ENCODE measurements at places on chromosomes 5 and 9.

- H3K27ac ChIP-seq: no peak overlapping the region
- no peak for DNase-seq
- peaks cover 38% of the 10 kb centered on the region for H3K4me1 ChIP-seq
- no peak overlapping the region for H3K4me3 ChIP-seq
- no peaks in the 10 kb centered on the region for H3K36me3 ChIP-seq
These were observed 48.0 kb downstream of the FGF1 start for GRCh38 chr5:142637871-142638270.

- H3K4me3 ChIP-seq: no peak overlapping the region
- H3K27ac ChIP-seq: no peak overlapping the region
- peaks cover 47% of the 10 kb centered on the region for H3K27me3 ChIP-seq
- no peak for DNase-seq
- no peaks in the 10 kb centered on the region for H3K36me3 ChIP-seq
These were observed 3.5 kb downstream of the IFNA2 start for GRCh38 chr9:21381448-21382339.

- H3K36me3 ChIP-seq: no peaks in the 10 kb centered on the region
- H3K27ac ChIP-seq: no peak overlapping the region
- no peaks in the 10 kb centered on the region for H3K27me3 ChIP-seq
- no peak overlapping the region for H3K4me3 ChIP-seq
- no peak for DNase-seq
- peaks cover 13% of the 10 kb centered on the region for H3K4me1 ChIP-seq
These were observed 136.5 kb downstream of the EFNA5 start for GRCh38 chr5:107533910-107534876.

- H3K27ac ChIP-seq: peak overlapping the region; percentile 29
- H3K4me1 ChIP-seq: peaks cover 16% of the 10 kb centered on the region
- H3K4me3 ChIP-seq: peak overlapping the region; percentile 2
- H3K27me3 ChIP-seq: no peaks in the 10 kb centered on the region
- no peak for DNase-seq
These were observed 200.2 kb downstream of the PLK2 start for GRCh38 chr5:58259685-58260152.

GRCh38 chr9:132241483-132241839 lies 79.6 kb downstream of the NTNG2 start:
- H3K36me3 ChIP-seq: no peaks in the 10 kb centered on the region
- DNase-seq: no peak
- H3K4me3 ChIP-seq: peak overlapping the region; percentile 77
- peaks cover 14% of the 10 kb centered on the region for H3K27me3 ChIP-seq

GRCh38 chr5:66904189-66904588 lies 292.4 kb downstream of the CD180 start:
- H3K4me3 ChIP-seq: no peak overlapping the region
- H3K27ac ChIP-seq: no peak overlapping the region
- H3K4me1 ChIP-seq: peaks cover 10% of the 10 kb centered on the region
- no peaks in the 10 kb centered on the region for H3K36me3 ChIP-seq
- no peaks in the 10 kb centered on the region for H3K27me3 ChIP-seq

DNA sequence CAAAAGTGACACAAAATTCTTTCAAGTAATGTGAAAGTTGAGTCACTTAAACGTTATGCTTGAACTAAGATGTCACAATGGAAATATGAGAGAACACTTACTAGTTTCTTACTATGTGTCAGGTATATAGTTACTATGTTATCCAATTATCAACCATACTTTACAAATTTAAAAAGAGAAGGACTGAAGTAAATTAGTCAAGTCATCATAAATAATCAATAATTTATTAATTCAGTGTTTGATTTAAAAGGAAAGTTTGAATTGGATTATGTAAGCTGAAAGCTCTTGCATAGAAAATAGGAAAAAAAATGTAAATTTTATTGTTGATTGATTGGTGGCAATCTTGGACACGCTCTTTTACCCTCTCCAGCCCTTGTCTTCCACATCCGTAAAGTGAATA lies 76.3 kb downstream of the GABRA1 start:
- H3K27me3 ChIP-seq: no peaks in the 10 kb centered on the region
- H3K36me3 ChIP-seq: no peaks in the 10 kb centered on the region
- no peaks in the 10 kb centered on the region for H3K4me1 ChIP-seq
- H3K27ac ChIP-seq: no peak overlapping the region

DNA sequence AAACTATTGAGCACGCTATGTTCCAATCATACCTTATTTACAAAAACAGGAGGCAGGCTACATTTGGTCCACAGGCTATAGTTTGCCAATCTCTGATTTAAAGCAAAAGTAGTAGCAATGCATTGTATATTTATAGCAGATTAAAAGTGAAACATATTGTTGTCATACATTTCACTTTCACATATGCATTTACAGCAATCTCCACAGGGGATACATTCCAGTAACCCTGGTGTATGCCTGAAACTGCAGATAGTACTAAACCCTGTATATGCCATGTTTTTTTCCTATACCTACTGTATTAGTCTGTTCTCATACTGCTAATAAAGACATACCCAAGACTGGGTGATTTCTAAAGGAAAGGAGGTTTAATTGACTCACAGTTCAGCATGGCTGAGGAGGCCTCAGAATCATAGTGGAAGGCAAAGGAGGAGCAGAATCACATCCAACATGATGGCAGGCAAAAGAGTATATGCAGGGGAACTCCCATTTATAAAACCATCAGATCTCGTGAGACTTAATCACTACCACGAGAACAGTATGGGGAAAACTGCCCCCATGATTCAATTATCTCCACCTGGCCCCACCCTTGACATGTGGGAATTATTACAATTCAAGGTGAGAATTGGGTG lies 5.9 kb upstream of the CSF1R start:
- no peak overlapping the region for H3K4me3 ChIP-seq
- no peak for DNase-seq
- H3K27ac ChIP-seq: no peak overlapping the region
- H3K36me3 ChIP-seq: peaks cover 5% of the 10 kb centered on the region
- no peaks in the 10 kb centered on the region for H3K4me1 ChIP-seq

DNA sequence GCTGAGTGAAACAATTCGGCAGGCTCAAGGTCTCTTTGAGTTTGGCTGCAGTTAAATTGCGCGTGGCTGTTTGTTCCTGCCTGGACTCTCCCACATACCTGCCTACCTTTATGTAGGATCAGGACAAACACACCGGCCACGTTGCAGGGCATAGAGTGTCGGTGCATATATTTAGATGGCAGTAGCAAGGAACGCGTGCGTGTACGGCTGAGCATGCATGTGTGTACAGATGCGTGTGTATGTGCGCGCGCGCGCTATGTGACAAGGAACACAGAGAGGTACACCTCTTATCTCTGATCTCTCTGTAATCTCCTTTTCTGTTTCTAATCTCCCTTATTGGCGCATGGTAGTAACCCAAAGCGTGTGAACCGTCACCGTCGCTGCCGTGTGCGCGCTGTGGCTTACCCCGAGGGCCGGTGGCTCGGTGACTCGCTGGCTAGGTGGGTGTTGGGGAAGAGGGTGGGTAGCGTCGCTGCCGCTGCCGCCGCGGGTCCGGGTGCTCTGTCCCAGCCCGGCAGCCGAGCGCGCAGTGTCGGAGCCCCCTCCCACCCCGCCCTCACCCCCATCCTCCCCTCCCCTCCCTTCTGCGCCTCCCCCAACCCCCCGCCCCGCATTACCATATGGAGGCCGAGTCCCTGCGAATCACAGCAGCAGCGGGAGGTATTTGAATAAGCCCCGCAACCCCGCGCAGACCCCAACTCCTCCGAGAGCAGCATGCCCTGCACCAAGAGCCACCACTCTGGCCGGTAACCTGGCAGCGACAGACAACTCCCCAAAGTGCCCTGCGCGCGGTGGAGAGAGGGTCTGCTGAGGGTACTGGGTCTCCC lies 204.8 kb downstream of the MEF2C start:
- peaks cover 25% of the 10 kb centered on the region for H3K4me1 ChIP-seq
- peaks cover 79% of the 10 kb centered on the region for H3K27me3 ChIP-seq
- H3K4me3 ChIP-seq: peak overlapping the region; percentile 35

GRCh38 chr5:63135291-63135690 lies 556.7 kb downstream of the LRRC70 start:
- H3K27me3 ChIP-seq: peaks cover 7% of the 10 kb centered on the region
- no peak for DNase-seq
- no peak overlapping the region for H3K27ac ChIP-seq
- H3K36me3 ChIP-seq: no peaks in the 10 kb centered on the region

DNA sequence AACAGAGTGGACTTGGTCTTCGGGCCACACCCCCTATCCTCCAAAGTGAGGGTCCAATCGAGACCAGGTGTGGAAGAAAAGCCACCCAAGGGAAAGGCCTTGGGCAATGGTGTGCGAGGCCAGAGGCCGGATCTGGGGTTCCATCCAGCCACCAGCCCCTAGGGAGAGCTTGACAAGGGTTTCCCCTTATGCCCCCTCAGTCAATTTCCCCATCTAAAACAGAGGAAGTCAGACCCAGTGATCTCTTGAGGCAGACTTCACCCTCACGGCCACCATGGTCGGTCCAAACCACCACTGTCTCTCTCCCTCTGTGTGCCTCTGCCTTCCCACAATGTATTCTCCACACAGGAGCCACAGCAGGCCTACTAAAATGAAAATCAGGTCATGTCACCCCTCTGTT lies 82.9 kb downstream of the C5orf15 start:
- DNase-seq: peak; percentile 46
- H3K4me3 ChIP-seq: no peak overlapping the region
- H3K4me1 ChIP-seq: peaks cover 25% of the 10 kb centered on the region
- H3K27ac ChIP-seq: no peak overlapping the region

- DNase-seq: no peak
- H3K36me3 ChIP-seq: no peaks in the 10 kb centered on the region
- H3K4me3 ChIP-seq: no peak overlapping the region
- no peak overlapping the region for H3K27ac ChIP-seq
- H3K27me3 ChIP-seq: no peaks in the 10 kb centered on the region
These were observed 30.0 kb downstream of the STRBP start for GRCh38 chr9:123238365-123238764.

DNA sequence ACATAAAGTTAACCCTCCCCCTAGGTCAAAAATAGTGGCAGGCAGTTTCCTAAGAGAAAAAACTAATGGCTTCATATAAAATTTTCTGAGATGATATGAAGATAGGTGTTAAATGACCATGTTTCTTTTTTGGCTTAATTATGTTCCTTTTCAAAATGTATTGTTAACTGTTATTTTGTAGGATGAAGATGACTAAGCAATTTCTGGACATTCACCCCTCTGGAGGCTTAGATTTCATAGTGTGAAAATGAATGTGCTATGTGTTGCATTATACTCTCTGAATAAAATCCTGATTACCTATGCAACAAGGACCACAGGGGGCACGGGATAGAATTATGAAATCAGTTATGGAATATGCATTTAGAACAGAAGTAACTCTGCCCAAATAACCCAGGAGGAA lies 233.5 kb downstream of the MRPS30 start:
- no peak for DNase-seq
- H3K27ac ChIP-seq: no peak overlapping the region
- H3K36me3 ChIP-seq: no peaks in the 10 kb centered on the region
- H3K27me3 ChIP-seq: no peaks in the 10 kb centered on the region
- H3K4me1 ChIP-seq: no peaks in the 10 kb centered on the region

GRCh38 chr9:97397220-97397619 lies 14.7 kb upstream of the TDRD7 start:
- peaks cover 11% of the 10 kb centered on the region for H3K27me3 ChIP-seq
- H3K27ac ChIP-seq: no peak overlapping the region
- no peaks in the 10 kb centered on the region for H3K4me1 ChIP-seq
- no peak overlapping the region for H3K4me3 ChIP-seq
- H3K36me3 ChIP-seq: no peaks in the 10 kb centered on the region

DNA sequence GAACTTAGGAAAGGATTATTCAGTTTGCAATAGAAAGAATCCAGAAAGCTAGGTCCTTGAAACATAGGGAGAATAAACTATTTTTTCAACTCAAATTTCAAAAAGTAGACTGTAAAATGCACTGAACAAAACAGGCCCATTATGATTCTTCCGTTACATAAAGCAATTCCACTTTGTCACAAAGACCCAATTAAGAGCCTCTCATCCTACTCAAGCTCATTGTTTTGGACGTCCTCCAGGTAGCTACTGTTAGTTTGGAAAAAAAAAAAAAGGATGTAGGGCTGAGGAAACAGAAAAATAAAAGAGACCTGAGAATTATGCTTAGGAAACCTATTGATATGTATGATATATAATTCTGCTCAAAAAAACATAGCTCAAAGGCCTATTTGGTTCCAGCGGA lies 74.0 kb downstream of the DIRAS2 start:
- H3K4me1 ChIP-seq: no peaks in the 10 kb centered on the region
- H3K27me3 ChIP-seq: no peaks in the 10 kb centered on the region
- no peak for DNase-seq
- no peak overlapping the region for H3K4me3 ChIP-seq
- H3K36me3 ChIP-seq: peaks cover under 1% of the 10 kb centered on the region

DNA sequence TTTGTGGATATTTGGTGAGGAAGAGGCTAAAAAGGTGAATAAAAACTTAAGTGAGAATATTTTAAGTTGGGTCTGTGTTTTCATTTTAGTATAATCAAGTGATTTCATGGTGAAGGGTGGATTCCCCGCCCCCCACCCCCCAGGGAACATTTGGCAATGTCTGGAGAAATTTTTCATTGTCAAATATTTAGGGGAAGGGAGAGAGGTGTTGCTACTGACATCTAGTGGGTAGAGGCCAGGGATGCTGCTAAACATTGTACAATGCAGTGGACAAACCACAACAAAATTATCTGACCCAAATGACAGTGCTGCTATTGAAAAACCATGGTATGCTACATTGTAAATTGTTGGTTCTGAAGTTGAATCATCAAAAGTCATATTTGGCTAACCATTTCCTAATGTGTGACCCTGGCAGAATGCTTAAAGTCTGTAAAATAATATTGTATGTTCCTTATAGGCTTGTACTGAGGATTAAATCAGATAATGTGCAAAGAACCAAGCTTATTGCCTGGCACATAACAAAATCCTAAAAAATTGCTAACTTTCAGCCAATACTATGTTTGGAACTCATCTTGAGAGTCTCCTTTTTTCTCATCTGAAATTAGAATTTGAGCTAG lies 5.6 kb downstream of the C5orf24 start:
- no peaks in the 10 kb centered on the region for H3K27me3 ChIP-seq
- no peak for DNase-seq
- H3K27ac ChIP-seq: peak overlapping the region; percentile 66

GRCh38 chr9:133726401-133727276 lies 11.5 kb downstream of the SARDH start:
- peak; percentile 75 for DNase-seq
- H3K27me3 ChIP-seq: peaks cover 50% of the 10 kb centered on the region
- H3K4me3 ChIP-seq: no peak overlapping the region
- H3K36me3 ChIP-seq: no peaks in the 10 kb centered on the region
- no peak overlapping the region for H3K27ac ChIP-seq

DNA sequence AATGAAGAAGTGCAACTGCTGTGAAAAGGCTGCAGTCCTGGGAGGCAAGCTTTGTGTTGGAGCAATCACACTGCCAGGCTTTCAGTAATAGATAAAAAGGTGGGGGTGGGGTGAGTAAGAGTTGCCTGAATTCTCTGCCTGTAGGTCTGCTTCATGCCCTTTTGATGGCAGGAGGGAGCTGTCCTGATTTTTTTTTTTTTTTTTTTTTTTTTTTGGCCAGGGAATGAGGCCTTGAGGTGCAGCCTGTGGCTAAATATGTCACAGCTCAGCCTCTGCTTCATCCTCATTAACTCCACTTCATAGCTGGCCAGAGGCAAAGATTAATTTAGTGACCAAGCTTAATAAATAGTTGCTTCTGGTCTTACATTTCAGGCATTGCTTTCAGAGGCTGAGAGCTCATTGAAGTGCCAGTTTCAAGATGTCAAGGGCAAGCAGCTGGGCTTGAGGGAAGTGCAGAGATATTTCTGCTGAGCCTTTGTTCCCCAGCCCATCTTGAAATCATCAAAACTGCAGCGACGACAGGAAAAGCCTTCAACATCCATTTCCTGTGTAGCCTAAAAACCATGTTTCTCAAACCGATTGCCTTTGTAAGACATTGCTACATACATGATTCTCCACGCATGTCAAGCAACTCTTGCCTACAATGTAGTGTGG lies 134.7 kb downstream of the MACIR start:
- peak overlapping the region; percentile 45 for H3K27ac ChIP-seq
- no peaks in the 10 kb centered on the region for H3K36me3 ChIP-seq

Measured in chondrocyte (in vitro differentiated cells).